SK-MEL-5 (cell line): ENCODE measurements at places on chromosomes 13 and 19.
A peak's percentile ranks its signal among the peaks of the same experiment; 100 is the strongest.

GRCh38 chr19:6373096-6373812 lies 660 bp downstream of the ALKBH7 start:
- DNase-seq, result peak; percentile 92

GRCh38 chr13:26943748-26944147 lies 183.2 kb upstream of the GPR12 start:
- DNase-seq, result no peak

GRCh38 chr19:58042495-58043340 lies 8.9 kb downstream of the ZSCAN1 start:
- no peak for DNase-seq

DNA sequence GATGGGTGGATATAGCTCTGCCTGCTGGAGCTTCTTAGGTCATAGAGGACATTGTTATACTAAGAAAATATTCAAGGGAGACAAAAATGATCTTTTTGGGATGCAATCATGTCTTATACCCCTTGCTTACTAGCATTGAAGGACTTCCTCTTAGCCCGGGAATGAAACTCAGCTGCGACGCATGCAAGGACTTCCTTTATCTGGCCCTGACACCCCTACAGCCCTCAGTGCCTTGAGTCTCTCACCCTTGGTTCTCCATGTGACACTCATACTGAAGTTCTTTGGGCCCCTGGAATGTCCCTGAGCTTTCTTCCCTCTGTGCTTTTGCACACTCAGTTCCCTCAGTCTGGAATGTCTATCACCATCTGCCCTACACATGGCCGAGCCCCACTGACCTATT lies 72.5 kb upstream of the MTIF3 start:
- no peak for DNase-seq

- no peak for DNase-seq
Observed at GRCh38 chr13:67713571-67713970, 483.4 kb upstream of the PCDH9 start.

DNA sequence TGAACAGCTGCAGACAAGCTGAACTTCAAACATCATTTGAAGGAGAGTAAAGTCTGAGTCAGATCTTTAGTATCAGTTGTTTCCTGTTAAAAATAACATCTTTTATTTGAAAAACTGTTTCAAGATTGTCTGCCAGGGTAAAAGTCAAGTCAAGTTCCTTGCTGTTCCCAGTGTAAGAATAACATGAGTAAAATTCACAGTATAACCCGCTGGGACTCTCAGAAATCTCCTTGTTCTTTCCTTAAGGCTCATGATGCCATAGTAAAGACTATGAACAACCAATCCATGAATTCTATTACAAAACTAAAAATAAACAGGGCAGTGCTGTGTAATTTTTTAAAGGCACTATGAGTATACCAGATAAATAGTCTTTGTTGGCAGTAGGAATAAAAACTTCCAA lies 112.9 kb downstream of the IRS2 start:
- no peak for DNase-seq

GRCh38 chr19:28416245-28416644 lies 796.7 kb downstream of the UQCRFS1 start:
- DNase-seq, result no peak

DNA sequence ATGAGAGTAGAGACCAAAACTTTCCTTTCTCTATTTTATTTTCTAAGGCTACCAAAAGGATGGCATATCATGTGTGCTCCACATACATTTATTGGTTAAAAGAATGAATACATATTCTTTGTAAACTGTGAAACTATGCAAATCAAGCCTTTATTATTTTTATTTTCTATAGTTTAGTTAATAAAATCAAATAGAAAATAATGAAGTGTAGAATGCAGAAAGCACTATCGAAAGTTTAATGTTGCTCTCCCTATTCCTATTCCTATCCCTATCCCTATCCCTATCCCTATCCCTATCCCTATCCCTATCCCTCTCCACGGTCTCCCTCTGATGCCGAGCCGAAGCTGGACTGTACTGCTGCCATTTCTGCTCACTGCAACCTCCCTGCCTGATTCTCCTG lies 60.3 kb downstream of the ZNF100 start:
- no peak for DNase-seq

- DNase-seq, result no peak
Observed at GRCh38 chr19:51119611-51120010, 5.1 kb upstream of the SIGLEC9 start.

DNA sequence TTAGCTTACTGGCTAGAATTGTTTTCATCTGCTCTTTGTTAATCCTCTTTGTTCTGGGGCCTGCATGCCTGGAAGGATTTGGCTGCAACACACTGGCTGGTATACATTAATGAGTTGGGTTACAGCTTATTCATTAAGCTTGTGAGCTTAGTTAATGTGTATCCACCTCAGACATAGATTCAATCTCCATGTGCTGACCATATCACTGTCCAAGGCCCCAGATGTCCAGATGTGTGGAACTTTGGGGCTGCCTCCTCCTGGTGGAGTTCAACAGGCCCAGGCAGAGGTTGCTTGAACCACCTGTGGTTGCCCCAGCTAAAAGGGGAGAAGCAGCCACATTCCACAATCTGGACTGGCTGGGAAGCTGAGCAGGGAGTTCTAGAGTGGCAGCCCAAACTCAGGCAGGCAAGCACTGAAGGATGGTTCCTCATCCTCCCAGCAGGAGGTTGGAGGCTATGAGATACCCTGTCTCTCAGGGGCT lies 5.4 kb downstream of the DIAPH3 start:
- DNase-seq, result no peak

DNA sequence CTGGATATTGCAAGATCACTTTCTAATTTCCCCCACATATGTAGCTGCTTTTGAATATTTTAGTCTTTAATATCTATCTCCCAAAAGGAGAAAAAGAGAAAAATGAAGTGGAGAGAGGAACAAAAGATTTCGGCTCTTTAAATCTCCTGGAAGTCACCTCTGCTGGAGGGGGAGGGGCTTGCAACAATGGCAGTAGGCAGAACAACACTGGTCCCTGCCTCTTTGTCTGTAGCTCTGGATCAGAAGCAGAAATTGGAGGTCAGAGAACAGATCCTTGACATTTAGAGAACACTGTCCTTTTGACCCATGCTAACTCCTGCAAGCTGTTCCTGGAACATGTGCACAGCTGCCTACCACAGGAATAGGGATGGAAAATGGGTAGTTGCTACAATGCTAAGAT lies 86.7 kb upstream of the GPR12 start:
- no peak for DNase-seq

GRCh38 chr19:30091856-30092255 lies 149.8 kb downstream of the URI1 start:
- DNase-seq, result no peak

GRCh38 chr19:10000171-10000826 lies 10.0 kb downstream of the COL5A3 start:
- DNase-seq, result peak; percentile 79

DNA sequence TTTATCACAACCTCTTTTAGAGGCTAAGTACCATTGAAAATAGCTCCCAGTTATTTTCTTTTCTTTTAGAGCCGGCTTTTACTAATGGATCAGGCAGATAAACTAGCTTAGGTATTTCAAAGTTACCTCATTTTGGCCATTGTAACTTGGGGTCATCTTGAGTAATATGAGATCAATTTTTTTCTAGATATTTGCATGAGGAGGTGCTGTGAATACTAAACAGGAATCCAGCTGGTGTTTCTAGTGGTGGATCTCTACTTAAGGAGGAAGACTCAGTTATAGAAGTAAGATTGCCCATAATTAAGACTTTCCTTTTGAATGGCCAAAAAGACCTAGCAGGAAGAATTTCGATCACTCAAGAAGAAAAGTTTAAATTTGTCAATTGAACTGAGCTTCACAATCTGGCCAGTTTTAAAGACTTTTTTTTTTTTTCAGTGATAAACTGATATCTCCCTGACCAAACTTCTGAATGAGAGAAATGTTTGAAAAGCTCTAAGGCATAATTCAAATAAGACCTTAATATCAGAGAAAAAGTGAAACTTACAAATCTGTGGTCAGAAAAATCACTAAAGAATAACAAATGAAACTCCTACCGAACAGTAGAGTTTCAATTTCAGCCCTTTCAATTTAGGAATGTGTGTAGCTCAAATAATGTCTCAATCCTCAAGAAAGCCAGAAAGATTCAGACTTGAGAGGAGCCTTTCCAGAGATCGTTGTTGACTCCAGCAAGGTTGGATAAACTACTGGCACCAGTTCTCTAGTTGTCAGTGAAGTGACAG lies 11.6 kb upstream of the NAA16 start:
- DNase-seq, result no peak

DNA sequence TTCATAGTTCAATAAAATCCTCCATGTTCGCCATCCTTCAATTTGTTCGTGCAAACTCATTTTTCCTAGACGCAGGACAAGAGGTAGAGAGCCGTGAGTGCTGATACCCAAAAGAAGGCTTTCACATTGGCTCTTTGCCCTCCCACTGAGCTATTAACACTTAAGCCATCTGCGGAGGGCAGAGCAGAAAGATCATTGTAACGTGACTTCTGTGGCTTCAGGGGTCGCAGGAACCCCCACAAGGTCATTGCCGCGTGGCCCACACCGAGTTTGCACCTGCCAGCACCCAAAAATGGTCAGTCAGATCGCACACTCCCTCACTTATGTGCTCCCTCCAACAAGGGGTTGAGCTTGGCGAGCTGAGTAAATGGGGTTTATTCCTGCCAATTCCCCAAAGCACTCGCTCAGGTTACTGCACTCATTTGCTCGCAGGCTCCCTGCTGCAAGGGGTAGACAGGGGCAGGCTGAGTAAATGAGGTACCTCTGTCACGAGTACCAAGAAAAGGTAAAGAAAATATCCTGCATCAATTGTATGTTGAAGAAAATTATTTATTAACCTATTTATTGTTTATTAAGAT lies 144.1 kb downstream of the PRR20E start:
- DNase-seq, result no peak

DNA sequence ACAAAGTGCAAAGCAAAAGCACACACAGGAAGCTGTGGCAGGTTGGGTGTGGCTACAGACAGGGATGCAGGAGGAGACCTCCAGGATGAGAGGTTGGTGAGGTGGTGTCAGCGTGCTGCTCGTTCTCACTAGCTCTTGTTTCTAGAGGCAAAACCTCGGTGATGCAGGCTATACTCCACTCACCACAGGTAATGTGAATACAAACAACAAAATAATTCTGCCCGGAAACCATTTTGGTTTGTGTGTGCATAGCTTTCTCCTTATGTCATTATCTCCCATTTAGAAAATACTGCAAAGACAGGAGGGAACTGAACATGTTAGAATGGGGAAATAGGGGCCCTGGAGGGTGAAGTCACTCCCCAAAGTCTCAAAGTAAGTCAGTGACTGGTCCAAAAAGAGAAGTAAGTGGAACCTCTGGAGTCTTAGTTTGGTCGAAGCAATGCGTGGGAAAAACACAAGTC lies 9.4 kb downstream of the LCP1 start:
- DNase-seq, result no peak

GRCh38 chr19:45780448-45781213 lies 1.7 kb downstream of the DMPK start:
- no peak for DNase-seq

- no peak for DNase-seq
Observed at GRCh38 chr13:94588541-94588940, 7.4 kb downstream of the TGDS start.

DNA sequence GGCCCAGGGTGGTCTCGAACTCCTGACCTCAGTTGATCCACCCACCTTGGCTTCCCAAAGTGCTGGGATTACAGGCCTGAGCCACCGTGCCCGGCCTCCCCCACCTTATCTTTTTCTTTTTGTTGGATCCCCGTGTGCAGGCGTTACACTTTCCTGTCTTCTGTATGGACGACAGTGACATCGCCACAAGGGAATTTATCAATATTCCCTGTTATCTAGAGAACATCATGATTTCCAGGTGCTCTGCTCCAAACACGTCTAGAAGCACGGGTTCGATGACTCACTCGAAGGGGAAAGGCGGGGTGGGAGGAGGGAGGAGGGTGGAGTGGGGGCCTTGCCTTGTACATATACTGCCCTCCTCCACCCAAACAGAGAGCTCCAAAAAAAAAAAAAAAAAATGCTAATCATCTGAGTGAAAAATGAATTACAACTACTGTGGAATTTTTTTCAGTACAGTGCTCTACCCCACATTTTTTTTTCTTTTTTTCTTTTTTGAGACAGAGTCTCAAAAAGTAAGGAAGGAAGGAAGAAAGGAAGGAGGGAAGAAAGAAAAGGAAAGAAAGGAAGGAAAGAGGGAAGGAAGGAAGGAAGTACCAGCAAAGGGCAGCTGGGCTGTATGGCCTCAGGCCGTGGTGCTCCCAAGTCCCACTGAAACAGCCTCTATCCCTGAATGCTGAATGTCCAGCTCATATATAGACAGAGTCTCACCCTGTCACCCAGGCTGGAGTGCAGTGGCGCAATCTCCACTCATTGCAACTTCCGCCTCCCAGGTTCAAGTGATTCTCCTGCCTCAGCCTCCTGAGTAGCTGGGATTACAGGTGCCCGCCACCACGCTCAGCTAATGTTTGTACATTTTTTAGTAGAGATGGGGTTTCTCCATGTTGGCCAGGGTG lies 36.8 kb downstream of the INSR start:
- DNase-seq, result peak; percentile 9

DNA sequence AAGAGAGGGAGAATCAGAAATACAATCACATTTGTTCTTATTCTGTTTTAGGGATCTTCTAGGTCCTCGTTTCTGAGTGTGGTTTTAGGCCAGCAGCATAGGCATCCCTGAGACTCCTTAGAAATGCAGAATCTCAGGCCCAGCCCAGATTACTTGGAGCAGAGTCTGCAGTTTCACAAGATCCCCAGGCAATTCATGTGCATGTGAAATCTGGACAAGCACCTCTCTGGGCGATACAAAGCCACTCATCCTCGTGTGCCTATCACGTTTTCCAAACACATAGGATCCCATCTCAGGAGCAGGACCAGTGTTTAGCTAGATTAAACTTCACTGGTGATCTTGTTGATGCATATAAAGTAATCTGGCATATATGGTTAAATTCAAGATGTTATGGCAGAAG lies 87.2 kb downstream of the KL start:
- DNase-seq, result no peak

DNA sequence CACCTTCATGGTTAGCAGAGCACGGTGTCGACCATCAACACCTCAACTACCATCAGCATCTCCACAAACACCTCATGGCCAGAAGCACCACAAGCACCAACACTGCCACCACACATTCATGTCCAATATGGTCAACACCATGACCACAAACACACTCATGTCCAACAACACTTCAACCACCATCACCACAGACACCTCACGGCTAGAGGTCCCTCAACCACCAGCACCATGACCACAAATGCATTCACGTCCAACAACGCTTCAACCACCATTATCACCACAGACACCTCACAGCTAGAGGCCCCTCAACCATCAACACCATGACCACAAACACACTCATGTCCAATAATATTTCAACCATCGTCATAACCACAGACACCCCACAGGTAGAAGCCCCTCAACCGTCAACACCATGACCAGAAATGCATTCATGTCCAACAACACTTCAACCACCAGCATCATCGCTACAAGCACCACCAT lies 10.2 kb downstream of the TRAPPC5 start:
- no peak for DNase-seq

- no peak for DNase-seq
Observed at GRCh38 chr13:66462187-66462586, 767.9 kb downstream of the PCDH9 start.

- DNase-seq, result no peak
Observed at GRCh38 chr19:31283701-31284100, 65.5 kb downstream of the TSHZ3 start.
